ENCODE measurements at places on chromosomes 5 and 9.
A peak's percentile ranks its signal among the peaks of the same experiment; 100 is the strongest.

- DNase-seq: no peak
These were observed 14.1 kb downstream of the ADRB2 start for GRCh38 chr5:148840531-148840930.

- peak; percentile 32 for DNase-seq
These were observed 290.8 kb upstream of the MPDZ start for GRCh38 chr9:13570068-13570974.

DNA sequence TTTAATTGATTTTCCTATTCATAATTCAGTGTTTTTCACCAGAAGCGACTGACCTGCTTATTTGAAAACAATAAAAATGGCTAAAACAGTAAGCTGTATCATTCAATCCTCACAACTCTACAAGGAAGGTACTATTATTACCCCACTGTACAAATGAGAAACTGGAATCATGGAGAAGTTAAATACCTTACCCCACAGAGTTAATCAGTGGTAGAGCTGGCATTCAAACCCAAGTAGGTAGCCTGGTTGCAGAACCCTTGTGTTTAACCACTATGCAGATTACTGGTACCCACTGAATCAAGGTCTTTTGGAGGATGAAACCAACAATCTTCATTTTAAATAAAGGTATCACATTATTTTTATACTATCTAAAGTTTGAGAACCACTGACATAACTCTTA is 59.6 kb downstream of the MLANA start:
- no peak for DNase-seq

DNA sequence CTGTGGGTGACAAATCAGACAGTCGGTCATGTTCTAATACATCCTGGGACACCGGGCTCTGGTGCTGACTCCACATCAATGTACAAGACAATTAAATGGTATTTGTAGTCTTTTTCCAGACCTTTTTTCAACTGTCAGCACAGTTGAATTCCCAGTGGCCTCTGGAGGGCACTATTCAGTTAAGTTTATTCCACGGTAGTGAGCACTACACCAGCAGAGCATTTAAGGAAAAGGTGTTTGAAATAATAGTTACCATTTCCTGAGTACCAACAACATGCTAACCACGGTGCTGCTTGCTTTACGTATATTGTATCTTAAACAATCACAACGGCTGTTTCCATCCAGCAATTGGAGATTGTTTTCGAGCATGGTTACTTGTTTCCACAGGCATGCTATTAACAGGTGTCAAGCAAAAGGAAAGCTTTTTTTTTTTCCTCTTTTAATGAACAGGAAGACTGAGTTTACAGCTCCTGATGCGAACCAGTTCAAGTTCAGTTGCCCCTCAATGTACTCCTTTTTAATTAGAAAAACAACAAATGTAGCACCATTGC is 186.7 kb downstream of the PDZD2 start:
- DNase-seq: peak; percentile 31

All from foreskin fibroblast (primary cell).